ENCODE measurements at places on chromosomes 13 and 19.

- no peak for DNase-seq
Observed at GRCh38 chr13:33081666-33082065, 65.4 kb downstream of the KL start.

DNA sequence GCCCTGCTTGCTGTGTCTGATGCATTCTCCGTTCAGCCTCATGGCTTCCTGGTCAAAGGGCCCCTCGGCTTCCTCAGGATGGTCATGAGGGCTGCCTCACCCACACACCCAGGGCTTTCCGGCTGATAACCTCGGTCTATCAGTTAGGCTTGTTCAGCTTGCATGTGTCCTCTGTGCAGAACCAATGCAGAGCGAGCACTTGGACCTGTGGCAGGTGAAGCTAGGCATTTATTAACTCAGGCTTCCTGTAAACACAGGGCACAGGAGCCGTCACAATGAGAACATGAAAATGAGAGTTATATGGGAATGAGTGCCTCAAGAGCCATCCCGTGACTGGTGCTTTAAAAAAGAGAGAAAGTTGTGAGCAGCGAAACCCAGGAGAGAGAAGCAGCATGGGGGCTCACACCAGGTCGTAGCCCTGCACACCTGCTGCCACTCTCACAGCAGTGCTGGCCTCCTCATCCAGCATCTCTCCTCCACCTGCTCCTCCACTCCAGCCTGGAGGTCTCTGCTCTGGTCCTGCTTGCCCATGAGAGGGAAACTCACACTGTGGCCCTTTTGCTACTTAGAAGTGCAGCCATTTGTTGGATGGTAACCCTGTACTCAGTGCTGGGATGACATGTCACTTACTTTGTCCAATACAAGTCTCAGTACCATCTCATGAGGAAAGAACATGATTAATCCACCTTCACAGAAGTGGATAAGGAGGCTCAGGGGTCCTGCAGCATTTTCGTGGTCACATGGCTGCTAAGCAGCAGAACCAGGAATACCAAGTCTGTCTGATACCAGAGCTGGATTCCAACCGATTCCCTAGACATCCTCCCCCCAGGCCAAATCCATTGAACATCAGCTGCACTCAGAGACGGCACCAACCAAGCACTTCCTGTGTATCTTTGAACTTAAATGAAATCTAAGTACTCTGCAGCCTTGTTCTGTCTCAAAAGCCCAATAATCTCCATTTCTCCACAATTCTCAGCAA, 50.5 kb upstream of the IRS2 start:
- DNase-seq: no peak

- DNase-seq: no peak
Observed at GRCh38 chr19:34408411-34408810, 4.2 kb downstream of the PDCD2L start.

- peak; percentile 96 for DNase-seq
Observed at GRCh38 chr13:40671956-40672764, 5.7 kb upstream of the FOXO1 start.

DNA sequence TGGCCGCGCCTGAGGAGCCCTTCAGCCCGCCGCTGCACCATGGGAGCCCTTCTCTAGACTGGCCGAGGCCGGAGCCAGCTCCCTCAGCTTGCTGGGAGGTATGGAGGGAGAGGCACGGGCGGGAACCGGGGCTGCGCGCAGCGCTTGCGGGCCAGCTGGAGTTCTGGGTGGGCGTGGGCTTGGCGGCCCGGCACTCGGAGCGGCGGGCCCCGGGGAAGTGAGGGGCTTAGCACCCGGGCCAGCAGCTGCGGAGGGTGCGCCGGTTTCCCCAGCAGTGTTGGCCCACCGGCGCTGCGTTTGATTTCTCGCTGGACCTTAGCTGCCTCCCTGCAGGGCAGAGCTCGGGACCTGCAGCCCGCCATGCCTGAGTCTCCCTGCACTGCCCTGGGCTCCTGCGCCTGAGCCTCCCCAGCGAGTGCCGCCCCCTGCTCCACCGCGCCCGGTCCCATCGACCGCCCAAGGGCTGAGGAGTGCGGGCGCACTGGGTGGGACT, 1890.0 kb upstream of the PCDH20 start:
- no peak for DNase-seq

DNA sequence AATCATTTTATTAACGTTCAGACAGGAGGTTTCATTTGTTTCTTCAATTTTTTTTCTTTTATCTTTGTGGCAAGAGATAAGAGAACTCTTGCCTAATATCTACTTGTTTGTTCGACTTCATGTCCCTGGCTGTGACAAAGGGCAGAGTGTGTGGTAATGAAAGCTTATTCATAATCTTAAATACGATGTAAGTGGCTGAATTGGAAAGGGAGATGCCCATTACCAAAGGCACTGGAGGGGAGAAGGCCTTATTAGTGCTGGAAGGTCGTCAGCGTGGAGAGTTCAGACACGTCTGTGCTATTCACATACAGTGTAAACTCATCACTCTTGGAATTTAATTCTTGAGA, 54.0 kb downstream of the RFC3 start:
- no peak for DNase-seq

GRCh38 chr13:95411428-95412040, 110.3 kb upstream of the ABCC4 start:
- no peak for DNase-seq

DNA sequence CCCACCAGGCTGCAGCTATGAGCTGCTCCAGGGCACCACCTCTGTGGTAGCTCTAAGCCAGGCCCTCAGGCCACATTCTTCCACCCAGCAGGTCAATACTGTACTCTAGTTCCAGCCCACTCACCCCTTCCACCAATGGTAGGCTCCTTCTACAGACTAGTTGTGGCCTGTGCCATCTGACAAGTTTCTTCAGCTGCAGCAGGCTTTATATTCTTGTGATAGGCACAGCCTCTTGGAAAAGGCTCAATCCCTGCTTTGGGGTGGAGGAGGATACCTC, 8.5 kb downstream of the MICU2 start:
- no peak for DNase-seq

DNA sequence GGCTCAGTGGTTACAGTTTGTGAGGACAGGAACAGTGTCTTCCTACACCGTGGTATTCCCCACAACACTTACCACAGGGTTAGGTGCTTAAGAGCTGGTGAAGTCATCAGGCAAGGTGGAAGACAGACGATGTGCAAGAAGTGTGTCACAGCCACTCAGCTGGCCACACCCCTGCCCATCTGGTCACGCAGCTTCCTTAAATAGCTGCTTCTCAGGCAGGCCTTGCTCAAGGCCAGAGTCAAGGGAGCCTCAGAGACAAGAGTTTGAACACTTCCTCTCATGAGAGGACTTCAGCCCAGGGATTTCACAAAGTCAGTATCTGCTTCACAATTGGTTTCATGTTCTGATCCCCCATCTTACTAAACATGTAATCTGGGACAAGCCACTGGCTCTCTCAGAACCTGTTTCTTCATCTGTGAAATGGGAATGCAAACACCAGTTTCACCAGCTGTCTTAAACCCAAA, 80.3 kb upstream of the FRY start:
- peak; percentile 34 for DNase-seq

GRCh38 chr19:38564981-38565690, 52.6 kb downstream of the MAP4K1 start:
- DNase-seq: no peak

- no peak for DNase-seq
Observed at GRCh38 chr13:66532146-66532545, 698.0 kb downstream of the PCDH9 start.

- no peak for DNase-seq
Observed at GRCh38 chr19:50718255-50719118, 1.1 kb downstream of the SHANK1 start.

DNA sequence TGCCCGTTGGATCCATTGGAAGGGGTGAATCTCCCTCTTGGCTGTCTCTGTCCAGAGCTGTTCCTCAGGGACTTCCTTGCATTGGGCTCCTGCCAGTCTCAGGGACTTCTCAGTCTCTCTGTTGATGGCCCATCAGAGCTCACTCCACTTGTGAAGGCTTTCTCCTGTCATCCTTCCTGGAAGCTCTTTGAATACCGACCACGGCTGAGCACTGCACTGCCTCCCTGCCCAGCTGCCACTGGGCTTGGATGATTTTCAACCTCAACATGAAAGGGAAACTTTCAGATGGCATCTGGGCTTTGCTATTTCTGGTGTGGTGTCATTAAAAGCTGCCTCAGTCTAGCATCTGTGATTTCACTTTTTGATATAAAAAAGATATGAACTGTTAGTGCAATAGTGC, 66.1 kb upstream of the ANKRD10 start:
- no peak for DNase-seq

- DNase-seq: peak; percentile 17
Observed at GRCh38 chr13:80012251-80012650, 328.7 kb downstream of the SPRY2 start.

GRCh38 chr19:14480700-14481079, 5.5 kb upstream of the PTGER1 start:
- DNase-seq: no peak

DNA sequence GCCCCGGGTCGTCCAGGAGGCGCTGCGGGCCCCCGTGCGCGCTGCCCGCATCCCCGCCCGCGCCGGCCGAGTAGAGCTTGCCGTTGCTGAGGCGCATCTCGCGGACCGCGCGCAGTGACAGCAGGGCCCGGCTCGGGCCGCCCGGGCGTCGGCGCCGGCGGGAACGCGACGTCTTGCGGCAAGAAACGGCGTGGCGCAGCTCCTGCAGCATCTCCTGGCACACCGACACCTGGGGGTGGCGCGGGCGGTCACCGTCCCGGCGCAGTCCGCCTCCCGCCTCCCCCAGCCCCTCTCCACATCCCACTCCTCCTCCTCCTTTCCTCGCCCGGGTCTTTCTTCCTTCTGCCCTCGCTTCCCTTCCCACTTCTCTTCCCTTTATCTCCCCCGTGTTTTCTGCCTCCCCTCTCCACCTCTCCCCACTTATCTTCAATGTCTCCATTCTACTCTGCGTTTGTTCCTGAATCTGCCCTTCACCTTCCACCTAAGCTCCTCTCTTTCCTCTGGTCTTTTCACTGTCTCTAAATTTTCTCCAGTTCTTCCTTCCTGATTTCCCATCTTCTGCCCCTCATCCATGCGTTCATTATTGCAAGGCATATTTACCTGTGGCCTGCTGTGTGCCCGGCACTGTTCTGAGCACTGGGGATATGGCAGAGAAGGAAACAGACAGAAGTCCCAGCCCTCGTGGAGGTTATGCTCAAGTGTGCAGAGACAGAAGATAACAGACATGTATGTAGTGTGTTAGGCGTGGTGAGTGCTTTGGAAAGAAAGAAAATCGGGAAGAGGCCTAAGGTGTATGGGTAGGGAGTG, 5.2 kb upstream of the ATP1A3 start:
- DNase-seq: no peak

DNA sequence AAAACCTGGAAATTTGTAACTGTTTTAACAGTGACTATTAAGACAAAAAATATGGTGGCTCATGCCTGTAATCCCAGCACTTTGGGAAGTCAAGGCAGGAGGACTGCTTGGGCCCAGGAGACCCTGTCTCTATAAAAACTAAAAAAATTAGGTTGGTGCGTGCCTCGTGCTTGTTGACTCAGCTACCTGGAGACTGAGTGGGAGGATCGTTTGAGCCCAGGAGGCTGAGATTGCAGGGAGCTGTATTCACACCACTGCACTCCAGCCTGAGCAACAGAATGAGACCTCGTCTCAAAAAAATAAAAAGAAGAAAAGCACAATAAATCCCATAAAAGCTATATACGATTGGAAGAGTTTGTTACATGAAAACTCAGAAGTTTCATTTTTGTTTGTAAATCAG, 23.7 kb downstream of the KLF5 start:
- no peak for DNase-seq

DNA sequence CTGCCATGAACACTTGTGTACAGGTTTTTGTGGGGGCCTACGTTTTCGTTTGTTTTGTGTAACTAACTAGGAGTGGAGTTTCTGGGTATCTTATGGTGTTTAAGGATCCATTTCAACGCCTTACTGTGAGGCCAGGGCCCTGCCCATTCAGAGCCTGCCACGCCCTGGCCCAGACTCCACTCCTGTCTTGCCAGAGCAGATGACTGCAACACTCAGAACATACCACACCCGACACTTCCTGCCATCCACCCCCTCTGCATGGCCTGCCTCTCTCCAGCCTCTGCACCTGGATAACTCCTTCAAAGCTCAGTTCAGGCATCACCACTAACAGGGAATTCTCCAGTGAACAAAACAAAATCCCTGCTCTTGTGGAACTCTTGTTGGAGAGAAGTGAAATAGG, 43.2 kb downstream of the RGCC start:
- peak; percentile 62 for DNase-seq

- no peak for DNase-seq
Observed at GRCh38 chr13:28685892-28686291, 27.0 kb downstream of the POMP start.

DNA sequence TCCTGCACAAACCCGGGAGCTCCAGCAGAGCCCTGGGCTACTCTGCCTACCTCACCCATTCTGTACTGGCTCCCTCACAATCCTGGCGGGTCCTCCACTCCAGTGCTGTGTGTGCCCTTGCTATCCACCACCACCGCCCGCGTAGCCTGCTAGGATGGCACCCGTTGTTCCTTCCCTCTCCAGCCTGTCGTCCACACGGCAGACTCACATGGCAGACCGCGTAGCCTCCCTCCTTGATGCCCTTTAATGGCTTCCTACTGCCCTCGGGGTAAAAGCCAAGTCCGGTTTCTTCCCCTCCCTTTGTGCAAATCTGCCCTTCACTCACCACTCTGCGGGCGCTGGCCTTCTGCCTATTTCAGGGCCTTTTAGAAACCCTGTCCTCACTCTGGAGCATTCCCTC, 106.6 kb downstream of the RAB20 start:
- no peak for DNase-seq

DNA sequence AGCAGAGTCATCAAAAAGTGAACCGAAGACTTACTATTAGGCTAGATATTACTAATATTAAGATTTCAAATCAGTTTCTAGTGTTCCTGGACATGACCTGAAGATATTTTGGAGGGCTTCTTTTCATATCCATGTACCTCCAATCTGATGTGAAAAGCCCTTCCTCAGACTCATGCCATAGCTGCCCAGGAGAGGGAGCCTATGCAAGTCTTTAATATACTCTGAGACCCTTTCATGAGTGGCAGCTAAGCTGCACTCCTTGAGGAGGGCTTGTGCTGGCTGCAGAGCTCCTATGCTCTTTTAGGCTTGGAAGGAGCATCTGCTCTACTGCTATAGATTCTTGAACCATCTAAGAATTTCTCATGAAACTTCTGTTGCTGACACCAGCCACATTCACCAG, 715.3 kb downstream of the OLFM4 start:
- DNase-seq: no peak

- DNase-seq: peak; percentile 4
Observed at GRCh38 chr19:51029718-51030117, 3.3 kb upstream of the KLK11 start.

DNA sequence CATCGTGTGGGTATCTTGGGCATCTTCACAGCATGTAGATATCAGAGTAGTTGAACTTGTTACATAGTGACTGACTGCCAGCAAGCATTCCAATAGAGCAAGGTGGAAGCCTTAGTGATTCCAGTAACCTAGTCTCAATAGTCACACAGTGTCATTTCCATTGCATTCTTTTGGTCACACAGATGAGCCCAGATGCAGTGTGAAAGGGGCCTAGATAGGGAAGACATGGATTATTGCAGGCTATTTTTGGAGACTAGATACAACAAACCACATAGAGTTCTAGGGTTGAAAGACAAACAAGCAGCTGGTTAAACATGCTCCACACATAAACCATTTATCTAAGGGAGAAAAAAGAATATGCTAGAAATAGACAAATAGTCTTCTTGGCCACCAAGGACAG, 553.5 kb downstream of the DCT start:
- no peak for DNase-seq

GRCh38 chr19:16861011-16861410, 27.8 kb upstream of the F2RL3 start:
- DNase-seq: peak; percentile 30

- DNase-seq: no peak
Observed at GRCh38 chr19:49425922-49426592, 869 bp downstream of the GFY start.

Data from hematopoietic multipotent progenitor cell treated with erythropoietin and hydrocortisone succinate and interleukin-3 and kit ligand, for 8 days (in vitro differentiated cells).